ENCODE measurements at places on chromosomes 12 and 14. TPM values are rescaled to one million over a fixed set of nuclear protein-coding genes. Genes with fewer than 3 reads are reported as not detected.

Gene OTOGL
- 0.27 TPM for total RNA-seq

Gene TBC1D30
- total RNA-seq: 0.18 TPM

DNA sequence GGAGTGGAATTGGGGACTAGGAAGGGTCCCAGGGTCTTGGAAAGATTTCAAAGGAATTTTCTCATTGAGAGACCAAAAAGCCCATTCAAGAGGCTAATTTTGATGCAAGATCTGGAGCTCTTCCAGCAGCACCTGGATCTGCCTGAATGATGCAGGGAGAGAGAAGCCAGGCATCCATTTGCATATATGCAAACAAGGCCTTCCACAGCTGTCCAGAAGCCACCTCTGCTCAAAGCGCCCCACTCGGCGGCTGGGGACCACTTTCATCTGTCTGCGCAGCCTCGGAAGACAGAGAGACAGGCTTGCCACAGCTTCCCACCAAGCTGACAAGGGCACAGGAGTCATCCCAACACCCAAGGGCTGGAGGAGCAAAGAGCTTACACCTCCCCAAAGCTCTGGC, 295.6 kb downstream of the DPF3 start:
- H3K4me3 ChIP-seq: no peak overlapping the region
- no peaks in the 10 kb centered on the region for H3K36me3 ChIP-seq
- peaks cover 2% of the 10 kb centered on the region for H3K4me1 ChIP-seq
- peaks cover 3% of the 10 kb centered on the region for H3K27me3 ChIP-seq
- DNase-seq: no peak

DNA sequence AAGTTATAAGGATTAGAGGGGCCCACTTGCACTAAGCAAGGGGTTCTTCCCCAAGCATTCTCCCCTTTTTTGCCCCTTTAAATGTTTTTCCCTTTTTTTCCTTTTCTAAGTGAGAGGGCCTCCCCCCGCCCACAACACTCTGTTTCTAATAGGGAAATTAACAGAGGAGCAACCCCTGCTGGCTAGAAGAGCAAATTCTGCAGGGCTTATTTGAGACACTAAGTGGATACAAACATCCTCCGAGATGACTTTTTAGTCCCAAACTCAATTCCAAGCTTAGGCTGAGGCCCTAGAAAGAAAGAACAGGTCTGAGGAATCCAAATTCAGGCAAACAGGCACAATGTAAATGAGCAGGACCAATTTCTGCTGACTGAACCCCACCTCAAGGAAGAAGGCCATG, 138.9 kb downstream of the GPR65 start:
- no peak overlapping the region for H3K4me3 ChIP-seq
- no peak for DNase-seq

- peak overlapping the region; percentile 68 for H3K27ac ChIP-seq
- peaks cover 42% of the 10 kb centered on the region for H3K4me1 ChIP-seq
- H3K27me3 ChIP-seq: peaks cover 2% of the 10 kb centered on the region
- no peak overlapping the region for H3K4me3 ChIP-seq
- H3K36me3 ChIP-seq: peaks cover 27% of the 10 kb centered on the region
Observed at GRCh38 chr12:2169489-2169888, 116.7 kb downstream of the CACNA1C start.

DNA sequence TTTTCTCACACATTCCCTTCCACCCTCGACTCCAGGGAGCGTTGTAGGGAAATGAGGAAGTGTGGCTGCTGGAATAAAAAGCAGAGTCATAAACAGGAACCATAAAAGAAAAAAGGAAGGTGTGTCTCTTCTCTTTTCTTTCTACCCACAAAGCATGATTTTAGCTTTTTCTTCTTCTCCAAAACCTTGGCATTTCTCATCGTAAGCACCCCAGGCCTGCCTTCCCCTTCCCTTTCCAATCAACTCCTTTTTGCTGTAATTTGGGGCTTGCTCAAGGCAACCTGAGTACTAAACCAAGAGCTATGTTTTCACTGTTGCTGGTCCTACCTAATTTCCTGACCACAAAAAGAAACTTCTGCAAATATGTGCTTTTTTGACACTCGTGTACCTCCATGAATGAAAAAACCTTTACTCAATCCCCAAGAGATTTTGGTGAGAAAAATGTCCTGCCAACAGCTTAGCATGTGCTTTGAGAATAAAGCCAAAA, 9.2 kb downstream of the PLBD1 start:
- DNase-seq: no peak
- H3K27ac ChIP-seq: no peak overlapping the region
- H3K36me3 ChIP-seq: no peaks in the 10 kb centered on the region
- no peak overlapping the region for H3K4me3 ChIP-seq
- no peaks in the 10 kb centered on the region for H3K4me1 ChIP-seq

DNA sequence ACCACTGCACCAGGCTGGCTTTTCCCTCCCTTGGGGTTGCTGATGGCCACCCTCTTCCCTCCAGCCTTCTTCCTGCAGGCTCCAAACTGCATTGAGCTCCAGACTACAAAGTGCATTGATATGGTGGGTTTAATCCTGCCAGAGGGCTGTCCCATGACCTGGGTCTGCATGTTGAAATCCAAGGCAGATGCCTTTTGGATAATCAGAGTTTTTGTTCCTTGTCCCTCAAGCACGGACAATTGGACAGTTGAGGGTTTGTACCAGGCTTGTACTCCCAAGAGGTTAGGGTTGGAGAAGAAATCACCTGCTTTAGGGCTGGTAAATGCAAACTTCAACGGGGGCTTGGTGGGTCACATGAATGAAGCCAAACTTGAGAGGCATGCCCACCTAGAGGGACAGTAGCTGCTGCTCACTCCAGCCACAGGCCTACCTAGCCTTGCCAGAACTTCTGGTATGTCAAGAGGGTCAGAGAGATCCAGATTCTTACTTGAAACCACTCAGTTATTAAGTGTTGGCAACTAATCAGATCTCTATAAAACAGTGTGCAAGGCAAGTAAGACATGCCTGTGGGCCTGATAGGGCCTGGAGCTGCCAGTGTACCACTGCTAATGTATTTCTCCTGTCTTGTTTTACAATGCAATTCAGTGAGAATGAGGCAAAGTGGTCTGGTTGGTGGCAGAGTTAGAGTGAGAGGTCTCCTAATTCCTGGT, 21.7 kb upstream of the KRT83 start:
- H3K27ac ChIP-seq: no peak overlapping the region
- no peak for DNase-seq
- H3K36me3 ChIP-seq: no peaks in the 10 kb centered on the region
- H3K27me3 ChIP-seq: peaks cover 68% of the 10 kb centered on the region
- H3K4me1 ChIP-seq: no peaks in the 10 kb centered on the region
- H3K4me3 ChIP-seq: no peak overlapping the region

Gene CPNE6
- not detected for total RNA-seq

GRCh38 chr14:102525929-102526497, 16.4 kb upstream of the ANKRD9 start:
- no peaks in the 10 kb centered on the region for H3K36me3 ChIP-seq
- H3K4me1 ChIP-seq: peaks cover 28% of the 10 kb centered on the region
- peak overlapping the region; percentile 90 for H3K4me3 ChIP-seq
- DNase-seq: no peak
- H3K27me3 ChIP-seq: no peaks in the 10 kb centered on the region
- peak overlapping the region; percentile 89 for H3K27ac ChIP-seq

DNA sequence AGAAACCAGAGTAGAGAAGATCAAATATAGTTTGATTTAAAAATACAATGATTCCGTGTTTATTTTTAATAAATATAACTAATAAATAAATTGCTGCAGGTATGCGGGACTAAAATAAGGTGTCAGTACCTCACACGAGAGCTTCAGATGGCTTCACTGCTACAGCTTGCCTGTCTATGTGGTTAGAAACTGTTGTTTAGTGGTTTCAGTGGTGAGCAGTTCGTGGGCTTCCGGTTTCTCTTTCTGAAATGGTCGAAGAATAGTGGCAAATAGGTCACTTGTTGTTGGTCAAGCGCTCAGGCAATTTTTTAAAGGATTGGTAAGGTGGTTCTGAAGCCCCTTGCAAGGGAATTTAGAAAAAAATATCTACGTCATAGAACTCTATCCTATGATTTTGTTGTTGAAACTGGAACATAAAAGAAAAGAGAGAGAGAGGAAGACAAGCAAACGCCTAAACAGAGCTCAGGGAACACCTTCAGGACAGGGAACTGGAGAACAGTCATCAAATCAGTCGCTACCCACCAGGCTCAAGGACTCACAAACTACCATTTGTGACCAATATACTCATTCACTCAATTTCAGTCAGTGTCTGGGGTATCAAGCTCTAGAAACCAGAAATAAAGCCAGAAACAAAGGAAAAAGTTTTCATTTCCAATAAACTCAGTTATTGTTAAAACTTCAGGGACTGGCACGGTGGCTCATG, 31.3 kb downstream of the GABARAPL1 start:
- no peaks in the 10 kb centered on the region for H3K36me3 ChIP-seq
- peaks cover 23% of the 10 kb centered on the region for H3K4me1 ChIP-seq
- no peak for DNase-seq
- peaks cover 2% of the 10 kb centered on the region for H3K27me3 ChIP-seq
- peak overlapping the region; percentile 80 for H3K4me3 ChIP-seq

Gene PRIMA1
- not detected for total RNA-seq

DNA sequence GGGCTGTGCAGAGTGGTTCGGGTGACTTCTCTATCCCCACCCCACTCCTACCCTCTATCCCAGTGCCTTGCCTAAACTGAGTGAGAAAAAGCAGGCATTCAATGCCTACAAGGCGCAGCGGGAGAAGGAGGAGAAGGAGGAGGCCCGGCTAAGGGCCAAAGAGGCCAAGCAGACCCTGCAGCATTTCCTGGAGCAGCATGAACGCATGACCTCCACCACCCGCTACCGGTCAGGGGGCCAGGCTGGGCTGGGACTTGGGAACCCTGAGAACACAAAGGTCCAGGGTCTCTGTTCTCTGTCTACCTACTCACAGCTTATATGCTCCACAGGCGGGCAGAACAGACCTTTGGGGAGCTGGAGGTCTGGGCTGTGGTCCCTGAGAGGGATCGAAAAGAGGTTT, 11.7 kb downstream of the PRPF40B start:
- DNase-seq: no peak
- H3K4me3 ChIP-seq: no peak overlapping the region
- peaks cover 10% of the 10 kb centered on the region for H3K36me3 ChIP-seq
- H3K27ac ChIP-seq: no peak overlapping the region

DNA sequence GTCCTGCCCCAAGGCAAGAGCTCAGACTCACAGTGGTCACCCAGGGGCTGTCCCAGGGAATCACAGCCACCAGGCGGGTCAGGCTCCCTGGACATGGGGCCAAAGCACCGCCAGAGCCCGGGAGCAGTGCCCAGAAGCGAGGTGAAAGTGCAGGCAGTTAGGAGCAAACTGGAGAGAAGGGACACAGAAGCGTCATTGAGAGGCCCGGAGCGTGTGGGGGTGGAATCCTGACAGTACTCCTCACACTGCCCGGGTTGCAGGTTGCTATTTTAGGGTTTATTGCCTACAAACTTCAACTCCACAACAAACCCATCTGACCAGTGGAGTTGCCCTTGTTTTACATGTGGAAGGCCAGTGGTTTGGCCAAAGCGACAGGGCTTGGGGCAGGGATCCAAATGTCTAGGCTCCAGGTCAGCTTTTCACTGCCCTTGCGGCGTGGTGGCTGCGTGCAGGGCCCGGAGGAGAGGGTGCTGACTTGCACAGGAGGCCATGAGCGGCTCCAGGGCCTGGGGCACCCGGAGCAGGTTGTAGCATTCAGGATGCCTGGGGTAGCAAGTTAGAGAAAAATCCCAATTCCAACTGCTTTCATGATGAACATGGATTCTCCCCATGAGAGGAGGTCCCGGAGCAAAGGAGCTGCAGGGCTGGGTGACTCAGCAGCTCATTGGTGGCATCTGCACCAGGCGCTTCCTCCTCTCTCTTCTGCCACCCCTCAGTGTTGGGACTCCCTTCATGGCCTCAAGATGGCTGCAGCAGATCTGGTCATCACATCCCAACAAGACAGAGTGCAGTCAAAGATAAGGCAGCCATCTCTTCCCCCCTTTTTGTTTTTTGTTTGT, 112.3 kb upstream of the NCOR2 start:
- H3K27ac ChIP-seq: no peak overlapping the region
- H3K36me3 ChIP-seq: no peaks in the 10 kb centered on the region
- no peak overlapping the region for H3K4me3 ChIP-seq
- H3K27me3 ChIP-seq: peaks cover 5% of the 10 kb centered on the region
- peaks cover 65% of the 10 kb centered on the region for H3K4me1 ChIP-seq

Gene RPGRIP1
- not detected for total RNA-seq

- H3K27ac ChIP-seq: no peak overlapping the region
- H3K27me3 ChIP-seq: peaks cover 2% of the 10 kb centered on the region
- H3K4me1 ChIP-seq: peaks cover 11% of the 10 kb centered on the region
- no peak for DNase-seq
Observed at GRCh38 chr14:61498811-61499210, 177.4 kb downstream of the PRKCH start.

- no peak overlapping the region for H3K4me3 ChIP-seq
- H3K4me1 ChIP-seq: peaks cover 20% of the 10 kb centered on the region
- H3K36me3 ChIP-seq: 0 out of 2 replicates have a peak, but pooled peaks cover 7% of the 10 kb centered on the region
Observed at GRCh38 chr12:88703790-88704189, 123.5 kb upstream of the KITLG start.

DNA sequence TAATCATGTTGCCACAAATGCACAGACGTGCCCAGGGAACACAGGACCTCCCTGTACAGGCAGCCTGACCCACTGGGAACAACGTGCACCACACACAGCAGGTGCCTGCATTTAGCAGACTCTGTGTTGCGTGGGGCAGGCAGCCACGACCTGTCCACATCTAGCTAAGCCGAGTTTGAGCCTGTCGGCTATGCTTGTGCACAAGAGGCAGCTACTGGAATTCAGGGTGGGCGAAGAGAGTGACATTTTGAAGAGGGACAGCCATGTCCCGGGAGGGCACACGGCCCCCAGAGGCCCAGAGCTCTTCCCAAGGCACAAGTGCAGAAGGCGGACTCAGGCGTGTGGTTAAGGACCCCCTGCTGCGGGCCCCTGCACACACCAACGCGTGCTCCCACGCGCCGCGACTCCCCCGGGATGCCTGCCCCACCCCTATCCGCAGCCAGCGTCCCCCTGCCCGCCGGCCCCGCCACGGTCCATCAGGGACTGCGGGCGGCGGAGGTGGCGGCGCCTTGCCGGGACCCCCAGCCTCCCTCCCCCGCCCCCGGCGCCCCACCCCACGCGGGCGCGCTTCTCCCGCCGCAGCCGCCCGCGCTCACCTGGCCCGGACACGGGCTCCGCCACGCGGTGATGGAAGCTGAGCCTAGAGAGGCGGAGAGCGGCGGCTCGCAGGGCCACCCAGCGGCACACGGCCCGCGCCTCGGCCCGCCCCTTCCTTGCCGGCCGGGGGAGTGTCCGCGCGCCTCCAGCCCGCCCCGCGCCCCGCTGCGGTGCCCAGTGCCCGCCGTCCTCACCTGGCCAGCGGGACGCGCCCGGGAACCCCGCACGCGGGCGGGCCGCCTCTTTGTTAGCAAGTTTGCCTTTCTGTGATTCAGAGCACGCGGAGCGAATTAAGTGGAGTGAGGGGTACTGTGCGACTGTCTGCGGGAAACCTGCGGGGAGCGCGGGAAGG, 125.3 kb upstream of the PRMT8 start:
- no peaks in the 10 kb centered on the region for H3K36me3 ChIP-seq
- H3K4me3 ChIP-seq: no peak overlapping the region
- H3K27ac ChIP-seq: no peak overlapping the region
- no peak for DNase-seq
- H3K27me3 ChIP-seq: peaks cover 15% of the 10 kb centered on the region

DNA sequence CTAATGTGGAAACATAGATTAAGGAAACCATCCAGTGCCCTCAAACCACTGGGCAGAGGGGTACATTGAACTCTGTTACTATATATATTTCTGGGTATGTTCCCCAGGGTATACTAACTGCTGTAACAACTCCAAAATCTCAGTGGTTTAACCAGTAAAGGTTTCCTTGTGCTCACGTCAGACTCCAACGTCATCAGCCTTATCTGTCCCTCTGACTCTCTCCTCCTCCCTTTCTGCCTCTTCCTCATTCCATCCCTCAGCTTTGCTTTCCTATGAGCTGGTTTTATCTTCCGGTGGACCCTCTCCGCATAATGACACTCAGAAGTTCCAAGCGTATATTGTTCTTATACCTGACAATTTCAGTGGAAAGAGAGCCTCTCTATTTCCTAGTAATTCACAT, 21.2 kb upstream of the SMCO2 start:
- DNase-seq: no peak
- peaks cover 5% of the 10 kb centered on the region for H3K36me3 ChIP-seq
- H3K27ac ChIP-seq: no peak overlapping the region
